ENCODE measurements at places on chromosomes 16 and 17.

- DNase-seq: peak; percentile 28
Measured at GRCh38 chr17:80822700-80823410, 168.8 kb upstream of the CHMP6 start.

GRCh38 chr17:50689251-50689650 is 18.5 kb downstream of the ANKRD40 start:
- peak; percentile 61 for DNase-seq

GRCh38 chr16:75590920-75591843 is 25.0 kb downstream of the GABARAPL2 start:
- no peak for DNase-seq

DNA sequence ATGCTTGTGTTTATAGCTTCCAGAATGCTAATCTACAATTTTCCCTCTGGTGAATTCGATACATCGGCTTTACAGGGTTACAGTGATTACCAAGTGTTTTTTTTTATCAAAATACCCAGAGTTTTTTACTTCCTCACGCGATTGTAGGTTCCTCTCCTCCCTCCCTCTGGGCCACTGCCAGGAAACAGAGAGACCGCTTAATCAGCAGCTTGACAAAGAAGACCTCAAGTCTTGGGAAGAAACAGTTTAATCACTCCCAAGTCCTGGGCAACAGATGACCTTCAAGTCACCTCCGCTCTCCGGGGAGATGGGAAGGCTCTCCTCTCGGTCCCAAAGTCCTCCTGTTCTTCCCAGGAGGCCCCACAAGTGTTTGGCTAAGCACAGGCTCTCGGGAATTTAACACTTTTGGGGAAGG is 23.5 kb downstream of the SMTNL2 start:
- DNase-seq: no peak

GRCh38 chr17:35735036-35735805 is 3.8 kb downstream of the RASL10B start:
- DNase-seq: no peak

DNA sequence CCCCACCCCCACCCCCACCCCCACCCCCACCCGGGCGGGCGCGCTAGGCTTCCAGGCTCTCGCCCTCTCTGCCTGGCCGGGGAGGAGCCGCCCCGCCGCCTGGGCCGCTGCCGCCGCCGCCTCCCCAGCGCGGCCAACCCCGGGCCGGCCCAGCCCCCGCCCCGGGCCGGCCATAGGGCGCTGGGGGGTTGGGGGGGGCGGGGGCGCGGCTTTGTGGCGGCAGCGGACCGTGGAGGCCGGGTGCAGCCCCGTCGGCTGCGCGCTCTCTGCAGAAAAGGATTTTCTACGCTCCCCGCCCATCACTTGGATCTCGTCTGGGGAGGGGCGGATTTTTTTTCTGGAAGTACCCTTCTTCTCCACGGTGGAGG is 230.9 kb downstream of the MRTFB start:
- peak; percentile 58 for DNase-seq

DNA sequence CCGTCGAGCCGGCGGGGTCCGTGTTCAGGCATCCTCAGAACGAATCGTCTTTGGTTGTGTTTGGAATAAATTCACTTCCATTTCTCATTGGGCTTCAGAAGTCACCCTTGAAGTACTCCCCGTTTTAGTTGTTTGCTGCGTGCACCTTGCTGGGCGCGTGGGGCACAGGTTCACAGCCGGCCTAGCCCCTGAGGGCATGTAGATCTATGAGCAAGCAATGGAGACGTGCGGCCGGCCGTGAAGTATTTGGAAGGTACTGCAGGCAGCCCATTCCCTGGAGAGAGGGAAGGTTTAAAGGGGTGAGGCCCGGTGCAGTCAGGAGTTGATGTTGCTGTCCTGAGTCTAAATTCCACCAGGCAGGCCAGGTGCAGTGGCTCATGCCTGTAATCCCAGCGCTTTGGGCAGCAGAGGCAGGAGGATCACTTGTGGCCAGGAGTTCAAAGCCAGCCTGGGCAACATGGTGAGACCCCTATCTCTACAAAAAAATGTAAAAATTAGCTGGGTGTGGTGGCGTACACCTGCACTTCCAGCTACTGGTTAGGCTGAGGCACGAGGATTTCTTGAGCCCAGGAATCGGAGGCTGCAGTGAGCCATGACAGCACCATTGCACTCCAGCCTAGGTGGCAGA is 714 bp downstream of the ACSF3 start:
- DNase-seq: peak; percentile 33

GRCh38 chr17:5034651-5035050 is 575 bp downstream of the SLC52A1 start:
- no peak for DNase-seq

- DNase-seq: no peak
Measured at GRCh38 chr17:50882851-50883250, 16.7 kb upstream of the TOB1 start.

- DNase-seq: no peak
Measured at GRCh38 chr17:55410722-55411462, 10.7 kb downstream of the MMD start.

GRCh38 chr17:82031885-82032627 is 578 bp downstream of the RAC3 start:
- DNase-seq: no peak

- no peak for DNase-seq
Measured at GRCh38 chr16:907842-908241, 62.9 kb downstream of the LMF1 start.

GRCh38 chr16:78681743-78682142 is 582.3 kb downstream of the WWOX start:
- no peak for DNase-seq

GRCh38 chr16:5323284-5324141 is 225.9 kb upstream of the EEF2KMT start:
- no peak for DNase-seq

GRCh38 chr17:68955181-68955841 is at the start of gene ABCA8:
TSS of gene ABCA8 (minus strand) at chr17:68955392. CDS start at chr17:68942034, 13,358 bp downstream.
- no peak for DNase-seq

DNA sequence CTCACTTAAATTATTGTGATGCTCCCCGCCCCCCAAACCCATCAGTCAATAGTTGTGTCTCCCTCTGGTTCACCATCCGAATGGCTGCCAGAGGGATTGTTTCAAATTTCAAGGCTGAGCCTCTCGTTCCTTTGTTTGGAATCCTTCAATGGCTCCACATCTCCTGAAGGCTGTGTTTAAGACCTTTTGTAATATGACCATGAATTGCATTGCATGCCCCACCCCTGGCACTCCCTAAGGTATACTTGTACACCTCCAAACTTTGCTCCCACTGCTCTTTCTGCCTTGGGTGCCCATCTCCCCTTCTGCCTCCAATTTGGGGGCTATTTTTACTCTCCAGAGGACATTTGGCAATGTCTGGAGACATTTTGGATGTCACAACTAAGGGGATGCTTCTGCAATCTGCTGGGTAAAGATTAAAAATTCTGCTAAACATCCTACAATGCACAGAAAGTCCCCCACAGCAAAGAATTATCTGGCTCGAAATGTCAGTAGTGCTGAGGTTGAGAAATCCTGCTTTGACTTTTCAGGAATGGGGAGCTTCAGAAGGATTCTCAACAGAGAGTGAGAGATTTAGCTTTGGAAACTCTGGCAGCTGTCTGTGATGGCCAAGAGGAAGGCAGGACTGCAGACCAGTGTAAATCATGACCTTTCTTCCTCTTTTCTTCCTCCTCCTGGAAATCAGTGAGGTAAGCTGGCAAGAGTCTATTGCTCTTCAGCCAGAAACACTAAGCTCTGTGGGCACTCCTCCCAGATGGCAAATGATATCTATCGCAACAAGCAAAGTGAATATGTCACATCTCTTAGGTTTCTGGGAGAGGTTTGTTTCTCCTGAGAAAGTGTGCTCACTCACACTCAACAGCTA is 8.7 kb upstream of the IL4R start:
- DNase-seq: no peak

GRCh38 chr16:1180549-1181403 is 27.9 kb downstream of the CACNA1H start:
- DNase-seq: no peak

DNA sequence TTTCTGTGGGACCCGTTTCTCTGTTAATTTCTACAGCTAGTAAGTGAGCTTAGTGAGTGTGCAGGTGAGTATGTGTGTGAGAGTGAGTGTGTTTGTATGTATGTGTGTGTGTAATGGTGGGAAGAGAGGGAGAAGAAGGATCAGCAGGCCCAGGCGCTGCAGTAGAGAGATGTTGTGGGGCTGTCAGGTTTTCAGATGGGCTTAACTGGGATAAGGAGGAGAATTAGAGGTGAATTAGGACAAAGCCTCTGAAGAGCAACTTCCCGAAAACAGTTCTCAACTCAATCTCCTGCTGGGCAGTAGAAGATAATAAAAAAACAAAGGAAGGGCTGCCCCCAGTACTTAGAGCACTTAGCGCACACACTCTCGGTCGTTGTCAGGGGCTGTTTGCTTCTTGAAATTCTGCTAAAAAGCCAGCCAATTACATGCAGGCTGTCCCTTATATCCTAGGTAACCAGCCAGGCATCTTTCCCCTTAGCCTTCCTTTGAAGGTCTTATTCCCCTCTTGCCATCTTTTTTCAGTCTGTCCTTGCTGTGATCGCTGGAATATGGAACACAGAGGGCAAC is 63.4 kb downstream of the CLEC16A start:
- DNase-seq: no peak

DNA sequence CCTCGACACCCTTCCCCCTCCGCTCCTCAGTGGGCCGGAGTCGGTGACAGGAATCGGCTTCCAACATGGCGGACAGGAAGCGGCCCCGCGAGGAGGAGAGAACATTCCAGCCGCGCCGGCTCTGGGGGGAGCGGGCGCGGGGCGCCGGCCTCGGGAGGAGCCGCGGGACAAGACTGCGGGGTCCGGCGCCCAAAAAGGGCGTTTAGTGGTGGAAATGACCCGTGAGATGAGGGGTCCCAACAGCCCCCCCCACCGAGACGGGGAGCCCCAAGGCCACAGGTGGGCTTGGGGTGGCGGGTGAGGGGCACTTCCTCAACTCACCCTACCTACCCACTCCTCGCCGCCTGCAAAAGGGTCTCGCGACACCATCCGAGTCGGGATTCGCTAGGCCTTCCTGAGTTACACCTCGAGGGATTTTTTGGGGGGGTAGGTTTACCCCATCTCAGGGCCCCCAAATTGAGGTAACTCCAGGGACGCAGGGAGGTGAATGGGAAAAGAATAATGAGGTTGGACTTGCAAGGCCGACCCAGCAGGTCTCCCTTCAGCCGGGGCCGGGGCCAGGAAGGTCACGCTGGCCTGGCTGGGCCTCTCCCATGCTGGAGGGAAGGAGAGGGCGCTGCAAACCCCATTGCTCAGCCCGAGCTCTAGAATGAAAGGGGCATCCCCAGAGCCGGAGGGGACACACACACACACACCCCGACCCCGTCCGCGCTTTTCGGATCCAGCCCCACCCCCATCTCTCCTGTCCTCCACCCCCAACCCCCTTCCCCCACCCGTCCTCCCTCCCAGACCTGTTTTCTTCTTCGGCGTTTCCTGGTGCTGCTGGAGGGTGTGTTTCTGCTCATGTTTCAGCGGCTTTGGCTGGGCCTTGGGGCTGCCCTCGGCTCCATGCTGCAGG is 707 bp downstream of the NUFIP2 start:
- DNase-seq: peak; percentile 76

- DNase-seq: peak; percentile 25
Measured at GRCh38 chr16:11915114-11915643, 577 bp downstream of the GSPT1 start.

DNA sequence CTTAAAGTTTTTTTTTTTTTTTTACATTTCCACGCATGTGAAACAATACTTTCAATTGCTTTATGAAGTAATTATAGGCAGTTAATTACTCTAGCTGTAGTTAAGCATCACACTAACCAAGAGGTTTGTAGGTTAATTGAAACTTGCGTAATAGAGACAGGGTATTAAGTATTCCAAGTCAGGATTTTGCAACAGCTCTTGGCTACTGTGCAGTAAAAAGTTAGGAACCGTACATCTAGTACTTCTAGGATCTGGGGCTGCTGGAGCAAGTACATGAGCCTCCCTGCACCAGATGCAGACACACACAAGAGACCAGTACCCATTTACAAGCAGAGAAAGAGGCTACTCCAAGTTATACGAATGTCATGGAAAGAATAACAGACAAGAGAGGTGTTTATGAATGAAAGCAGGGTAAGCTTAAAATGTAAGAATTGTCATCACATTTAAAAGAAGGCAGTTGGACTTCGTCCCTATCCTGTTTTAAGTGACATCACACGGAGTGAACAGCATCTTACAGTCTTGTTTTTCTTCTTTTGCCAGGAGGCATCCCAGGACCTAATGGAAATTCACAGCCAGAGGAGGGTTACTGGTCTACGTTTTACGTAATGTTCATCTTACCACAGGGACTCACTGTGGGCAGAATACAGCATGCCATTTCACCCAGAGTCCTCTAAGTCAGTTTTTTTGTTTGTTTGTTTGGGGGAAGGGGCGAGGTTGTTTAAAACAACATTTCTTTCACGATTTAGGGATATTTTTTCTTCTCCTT is 379.6 kb upstream of the PSMD7 start:
- DNase-seq: no peak

GRCh38 chr17:57160624-57161023 is 75.6 kb downstream of the AKAP1 start:
- DNase-seq: no peak

- no peak for DNase-seq
Measured at GRCh38 chr17:50218771-50219315, 17.4 kb upstream of the COL1A1 start.

- DNase-seq: no peak
Measured at GRCh38 chr16:47949714-47950113, 206.1 kb downstream of the ABCC12 start.

GRCh38 chr16:86410081-86410480 is 100.2 kb upstream of the FOXF1 start:
- no peak for DNase-seq

Measured in DND-41 (cell line).